Activated naive CD4-positive, alpha-beta T cell treated with Interleukin-2 at 50 U/mL for 16 hours (primary cell): ENCODE measurements at places on chromosomes 11 and 22.

- DNase-seq = no peak
These were observed 64.4 kb upstream of the MYEOV start for GRCh38 chr11:69229511-69229910.

GRCh38 chr11:94924171-94924572, 49.2 kb downstream of the CWC15 start:
- DNase-seq = no peak

DNA sequence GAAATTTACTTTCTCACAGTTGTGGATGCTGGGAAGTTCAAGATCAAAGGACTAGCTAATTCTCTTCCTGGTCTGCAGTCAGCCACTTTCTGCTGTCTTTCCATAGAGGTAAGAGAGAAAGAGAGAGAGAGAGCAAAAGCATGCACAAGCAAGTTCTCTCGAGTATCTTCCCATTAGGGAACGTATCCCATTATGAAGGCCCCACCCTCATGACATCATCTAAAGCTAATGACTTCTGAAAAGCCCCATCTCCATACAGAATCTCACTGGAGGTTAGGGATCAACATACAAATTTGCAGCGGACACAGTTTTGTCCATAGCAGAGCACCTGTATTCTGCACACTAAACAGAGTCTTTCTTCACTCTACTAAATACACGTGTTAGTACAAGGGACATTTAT, 17.4 kb upstream of the SLC22A9 start:
- no peak for DNase-seq

GRCh38 chr22:37808294-37808657, 542 bp downstream of the GCAT start:
- no peak for DNase-seq

- DNase-seq = no peak
These were observed 452.7 kb upstream of the CNTN5 start for GRCh38 chr11:98568013-98568412.

DNA sequence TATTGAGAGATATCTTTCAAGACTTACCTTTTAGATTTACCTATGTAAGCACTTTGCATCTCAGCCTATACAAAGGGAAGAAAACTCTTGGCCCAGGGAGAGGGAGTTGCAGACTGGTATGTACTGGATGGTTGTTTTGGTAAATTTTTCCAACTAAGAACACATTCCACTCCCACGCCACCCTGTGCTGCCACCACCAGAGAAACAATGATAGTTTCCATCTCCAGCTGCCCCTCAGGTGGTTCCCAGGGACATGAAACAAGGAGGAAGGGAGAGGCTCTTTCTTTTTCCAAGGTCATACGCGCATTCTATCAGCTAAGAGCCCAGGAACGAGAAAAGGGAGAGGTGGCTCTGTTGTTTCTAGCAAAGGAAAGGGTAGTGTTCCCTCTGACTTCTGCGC, 34.4 kb downstream of the CCDC34 start:
- DNase-seq = no peak

GRCh38 chr22:49724893-49725489, 102.7 kb downstream of the BRD1 start:
- peak; percentile 75 for DNase-seq

DNA sequence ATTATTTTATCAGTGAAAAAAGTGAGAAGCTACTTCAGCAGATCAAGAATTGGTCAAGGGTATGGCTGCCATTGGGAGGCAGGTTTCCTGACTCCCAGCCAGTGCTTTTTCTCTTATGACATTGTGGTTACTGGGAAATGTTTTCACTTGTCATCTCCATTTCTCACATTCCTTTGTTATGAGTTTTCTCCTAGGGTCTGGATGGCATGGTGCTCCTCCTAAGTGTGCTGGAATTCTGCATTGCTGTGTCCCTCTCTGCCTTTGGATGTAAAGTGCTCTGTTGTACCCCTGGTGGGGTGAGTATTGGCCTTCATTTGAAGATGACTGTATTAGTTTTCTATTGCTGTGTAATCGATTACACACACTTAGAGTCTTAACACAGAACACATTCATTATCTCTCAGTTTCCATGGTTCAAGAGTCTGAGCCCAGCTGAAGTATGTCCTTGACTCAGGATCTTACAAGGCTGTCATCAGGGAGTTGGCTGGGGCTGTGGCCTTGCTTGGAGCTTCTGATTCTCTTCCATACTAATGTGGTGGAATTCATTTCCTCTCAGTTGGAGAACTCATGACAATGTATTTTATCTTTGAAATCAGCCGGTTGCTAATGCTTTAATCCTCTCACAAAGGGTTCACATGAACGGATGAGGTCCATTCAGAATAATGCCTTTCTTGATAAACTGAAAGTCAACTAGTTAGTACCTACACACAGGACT, 21.0 kb upstream of the MS4A6E start:
- DNase-seq = no peak

DNA sequence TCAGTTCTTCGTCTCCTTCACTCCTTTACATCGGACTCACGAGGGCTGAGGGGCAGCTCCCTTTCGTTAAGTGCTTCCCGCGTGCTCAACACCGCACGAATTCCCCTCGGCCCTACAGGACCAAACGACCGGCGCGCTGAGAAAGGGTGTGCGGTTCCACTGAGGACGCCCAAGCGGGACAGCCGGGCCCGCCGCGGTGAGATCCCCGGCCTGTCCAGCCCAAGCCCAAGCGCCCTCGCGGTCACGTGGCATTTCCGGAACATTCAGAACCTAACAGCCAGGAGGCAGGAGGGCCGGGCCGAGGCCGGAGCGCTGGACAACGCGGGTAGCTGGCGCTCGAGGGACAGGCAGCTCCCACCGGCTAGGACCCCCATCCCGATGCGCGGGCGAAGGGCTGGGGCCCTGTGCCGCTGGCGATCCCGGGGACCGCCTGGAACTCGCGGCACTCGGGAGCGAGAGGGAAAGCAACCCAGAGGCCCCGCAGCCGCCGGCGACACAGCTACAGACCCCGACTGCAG, 737 bp upstream of the STIP1 start:
- peak; percentile 45 for DNase-seq

- DNase-seq = no peak
These were observed 390.8 kb downstream of the SHANK2 start for GRCh38 chr11:70861559-70861958.

GRCh38 chr11:129402206-129403171, 26.8 kb downstream of the BARX2 start:
- DNase-seq = no peak

DNA sequence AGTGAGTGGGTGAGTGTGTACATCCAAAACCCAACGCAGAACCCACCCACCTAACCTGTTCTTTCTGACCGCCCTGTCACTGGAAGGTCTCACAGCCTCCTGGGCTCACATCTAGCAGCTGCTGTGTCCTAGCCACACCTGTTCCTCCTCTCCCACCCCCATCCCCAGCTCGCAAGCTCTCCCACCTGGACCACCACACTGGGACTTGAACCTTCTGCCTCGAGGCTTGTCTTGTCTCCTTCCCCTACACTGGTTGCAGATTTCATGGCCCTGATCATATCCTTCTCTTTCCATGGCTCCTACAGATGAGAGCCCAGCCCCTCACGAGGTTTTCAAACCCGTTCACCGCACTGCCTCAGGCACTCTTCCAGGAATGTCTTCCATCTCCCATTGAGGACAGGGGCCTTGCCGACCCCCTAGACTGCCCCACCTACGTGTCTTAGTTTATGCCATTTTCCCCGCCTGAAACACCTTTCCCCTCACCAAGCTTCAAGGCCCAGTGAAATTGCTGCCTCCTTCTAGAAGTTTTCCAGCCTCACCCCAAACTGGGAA, 6.7 kb downstream of the IFITM10 start:
- peak; percentile 1 for DNase-seq

DNA sequence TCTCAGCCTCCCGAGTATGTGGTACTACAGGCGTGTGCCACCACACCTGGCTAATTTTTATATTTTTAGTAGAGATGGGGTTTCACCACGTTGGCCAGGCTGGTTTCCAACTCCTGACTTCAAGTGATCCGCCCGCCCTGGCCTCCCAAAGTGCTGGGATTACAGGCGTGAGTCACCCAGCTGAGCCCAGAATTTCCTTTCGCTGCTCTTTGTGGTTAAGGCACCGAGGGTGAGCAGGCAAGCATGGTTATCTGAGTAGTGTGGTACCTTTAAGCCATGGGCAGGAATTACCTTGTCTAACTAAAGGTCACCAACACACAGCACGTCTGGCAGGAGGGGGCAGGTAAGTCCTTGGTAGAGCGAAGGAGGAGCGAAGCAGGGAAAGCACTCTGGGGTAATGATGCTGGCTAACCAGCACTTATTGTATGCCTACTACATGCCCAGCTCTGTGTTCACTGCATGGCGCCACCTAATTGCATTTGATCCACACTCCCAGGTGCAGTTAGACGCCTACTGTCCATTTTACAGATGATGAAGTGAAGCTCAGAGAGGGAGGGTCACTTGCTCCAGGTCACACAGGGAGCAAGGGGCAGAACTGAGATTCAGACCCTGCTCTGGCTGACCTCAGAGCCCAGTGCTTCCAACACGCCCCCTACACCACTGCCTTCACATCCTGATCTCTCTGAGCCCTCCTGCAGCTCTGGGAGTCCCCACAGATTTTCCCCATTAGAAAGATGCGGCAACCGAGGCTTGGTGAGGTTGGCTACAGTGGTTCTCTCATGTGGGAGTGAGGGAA, 45.7 kb downstream of the TRIOBP start:
- DNase-seq = no peak

GRCh38 chr11:110985547-110985946, 260.0 kb upstream of the POU2AF2 start:
- no peak for DNase-seq

DNA sequence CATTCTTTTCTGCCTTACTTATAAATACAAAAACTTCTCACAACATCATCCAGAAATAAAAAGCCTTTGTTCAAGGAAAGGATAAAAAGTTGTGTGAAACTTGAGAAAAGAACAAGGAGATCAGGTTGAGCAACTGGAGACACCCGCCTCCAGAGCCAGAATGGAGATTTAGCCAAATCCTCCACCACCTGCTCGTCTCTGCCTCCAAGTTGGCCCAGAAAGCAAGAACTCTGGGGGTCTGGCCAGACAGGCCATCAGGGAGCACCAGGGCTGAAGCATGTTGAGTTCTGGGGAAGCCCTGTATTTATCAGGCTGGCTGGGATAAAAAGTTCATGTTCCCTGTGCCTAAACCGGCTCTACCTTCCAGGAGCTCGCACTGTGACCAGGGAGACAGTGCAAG, 14.9 kb downstream of the SMCO4 start:
- DNase-seq = no peak

- no peak for DNase-seq
These were observed 153.6 kb downstream of the RCN1 start for GRCh38 chr11:32244453-32244852.

DNA sequence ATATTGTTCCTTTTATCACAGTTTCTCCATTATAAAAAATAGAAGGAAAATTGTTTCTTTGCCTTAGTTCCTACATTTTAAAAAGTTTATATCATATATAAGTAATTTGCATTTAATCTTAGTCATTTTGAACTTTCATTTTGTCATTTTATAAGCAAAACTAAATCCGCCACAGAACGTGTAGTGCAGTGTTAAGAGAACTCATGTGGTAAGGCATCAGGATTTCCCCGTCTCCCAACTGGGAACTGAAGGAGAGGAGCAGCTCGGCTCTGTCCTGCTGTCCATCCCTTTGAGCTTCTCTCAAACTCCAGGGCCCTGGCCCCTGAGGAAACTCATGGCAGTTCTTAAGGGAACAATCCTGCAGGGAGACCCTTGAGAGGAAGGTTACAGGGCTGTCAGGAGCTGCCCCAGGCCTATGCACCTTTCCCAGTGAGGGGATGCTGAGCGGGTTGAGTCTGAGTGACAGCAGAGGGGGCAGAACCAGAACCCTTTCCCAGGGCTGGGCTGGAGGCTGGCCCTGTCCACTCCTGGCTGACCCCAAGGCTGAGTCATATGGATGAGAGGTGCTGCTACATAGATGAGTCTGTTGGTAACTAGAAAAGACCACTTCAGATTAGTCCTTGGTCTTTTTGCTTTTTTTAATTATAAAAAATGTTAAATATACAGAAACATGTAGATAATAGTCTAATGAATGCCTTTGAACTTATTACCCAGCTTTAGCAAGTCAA, 333.1 kb downstream of the TBC1D22A start:
- no peak for DNase-seq

- no peak for DNase-seq
These were observed 6.0 kb downstream of the SPTBN2 start for GRCh38 chr11:66722745-66723651.

DNA sequence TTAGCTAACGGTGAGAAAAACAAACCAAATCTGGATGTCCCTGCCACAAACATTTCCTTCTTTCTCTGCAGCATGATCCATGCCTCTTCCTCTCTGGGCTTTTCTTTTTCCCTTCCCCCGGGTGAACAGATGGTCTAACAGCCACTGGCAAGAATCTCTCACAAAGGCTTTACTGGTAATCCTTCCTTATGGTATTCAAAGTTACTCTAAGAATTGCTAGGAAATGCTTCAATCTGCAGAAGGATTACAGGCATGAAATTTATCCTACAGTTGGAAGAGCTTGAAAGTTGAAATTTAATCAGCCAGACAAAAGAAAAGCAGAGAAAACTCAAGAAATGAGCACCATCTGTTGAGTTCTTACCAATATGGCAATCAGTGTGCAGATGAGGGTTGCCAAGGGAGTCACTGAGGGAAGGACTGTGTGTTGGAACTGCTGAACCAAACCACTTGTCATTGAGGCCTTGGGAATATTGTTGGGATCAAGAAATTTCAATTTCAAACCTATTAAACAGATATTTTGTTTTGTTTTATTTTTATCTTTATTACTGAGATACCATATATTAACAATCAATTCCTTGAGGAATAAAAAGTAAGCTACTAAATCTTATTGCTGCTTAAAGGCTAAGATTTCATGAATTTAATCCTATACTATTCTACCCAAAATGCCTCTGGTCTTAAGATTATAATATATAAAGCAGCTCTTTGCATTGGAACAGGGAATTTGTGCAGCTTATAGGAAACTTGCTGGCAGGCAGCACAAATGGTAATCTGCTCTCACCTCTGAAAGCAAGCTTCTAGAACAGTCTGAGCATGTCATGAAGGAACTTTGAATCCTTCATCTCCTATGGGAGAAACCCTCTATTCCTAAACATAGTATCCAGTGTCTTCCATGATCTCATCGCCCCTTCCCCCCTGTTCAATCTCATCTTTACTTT, 29.7 kb upstream of the NDUFC2 start:
- DNase-seq = no peak

- no peak for DNase-seq
These were observed 4747.7 kb upstream of the OR11H1 start for GRCh38 chr22:10780281-10780680.

- no peak for DNase-seq
These were observed 7.5 kb upstream of the LIN7C start for GRCh38 chr11:27514076-27514475.

DNA sequence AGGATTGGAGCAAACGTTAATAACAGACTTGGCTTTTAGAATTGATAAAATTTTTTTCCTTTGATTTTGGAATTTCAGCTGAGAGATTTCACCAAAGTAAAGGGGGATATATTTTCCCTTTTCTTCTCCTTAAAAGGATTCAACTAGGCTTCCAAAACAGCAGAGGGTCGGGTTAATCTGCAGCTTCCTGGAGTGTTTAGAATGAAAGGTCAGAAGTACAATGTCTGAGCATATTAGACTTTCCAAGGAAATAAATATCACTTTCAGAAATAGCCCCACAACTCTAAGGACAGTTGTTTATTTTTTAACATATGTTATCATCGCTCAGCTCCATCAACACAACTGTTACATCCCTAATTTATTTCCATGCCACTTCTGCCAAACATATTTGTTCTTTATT, 1532.9 kb upstream of the RAG2 start:
- no peak for DNase-seq
